ENCODE measurements at places on chromosomes 5 and 9.

DNA sequence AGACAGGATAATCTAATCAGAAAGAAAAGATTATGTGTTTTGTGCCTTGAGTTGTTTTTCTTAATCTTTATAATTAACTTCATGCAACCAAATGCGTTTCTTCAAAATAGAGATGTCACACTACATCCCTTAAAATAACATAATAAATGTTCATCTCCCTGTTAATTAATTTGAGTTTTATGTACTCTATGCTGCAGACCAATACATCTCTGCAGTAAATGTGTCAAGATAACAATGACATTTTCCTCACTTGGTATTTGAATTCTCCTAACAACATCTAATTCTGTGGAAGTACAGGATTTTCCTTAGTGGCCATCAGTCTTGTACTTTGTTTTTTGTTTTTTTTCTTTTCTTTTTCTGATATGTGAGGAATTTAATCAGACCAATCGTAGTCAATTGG is 279.2 kb upstream of the TYRP1 start:
- DNase-seq = no peak

DNA sequence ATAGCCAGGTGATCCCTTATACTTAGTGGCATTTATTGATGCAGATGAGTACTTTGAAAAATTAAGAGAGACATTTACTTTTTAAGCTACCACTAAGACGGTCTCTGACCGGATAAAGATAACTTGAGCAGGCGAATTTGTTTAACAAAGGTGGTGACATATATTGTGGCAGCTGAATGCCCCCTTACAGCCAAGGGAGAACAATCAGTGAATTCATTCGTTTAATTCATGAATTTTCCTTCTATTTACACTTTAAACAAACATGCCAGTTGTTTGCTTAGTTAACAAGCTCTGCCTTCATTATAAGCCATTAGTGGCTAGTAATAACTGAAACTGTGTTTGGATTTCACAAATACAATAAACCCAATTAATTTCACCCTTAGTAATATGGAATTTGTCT is 187.1 kb downstream of the AOPEP start:
- no peak for DNase-seq

DNA sequence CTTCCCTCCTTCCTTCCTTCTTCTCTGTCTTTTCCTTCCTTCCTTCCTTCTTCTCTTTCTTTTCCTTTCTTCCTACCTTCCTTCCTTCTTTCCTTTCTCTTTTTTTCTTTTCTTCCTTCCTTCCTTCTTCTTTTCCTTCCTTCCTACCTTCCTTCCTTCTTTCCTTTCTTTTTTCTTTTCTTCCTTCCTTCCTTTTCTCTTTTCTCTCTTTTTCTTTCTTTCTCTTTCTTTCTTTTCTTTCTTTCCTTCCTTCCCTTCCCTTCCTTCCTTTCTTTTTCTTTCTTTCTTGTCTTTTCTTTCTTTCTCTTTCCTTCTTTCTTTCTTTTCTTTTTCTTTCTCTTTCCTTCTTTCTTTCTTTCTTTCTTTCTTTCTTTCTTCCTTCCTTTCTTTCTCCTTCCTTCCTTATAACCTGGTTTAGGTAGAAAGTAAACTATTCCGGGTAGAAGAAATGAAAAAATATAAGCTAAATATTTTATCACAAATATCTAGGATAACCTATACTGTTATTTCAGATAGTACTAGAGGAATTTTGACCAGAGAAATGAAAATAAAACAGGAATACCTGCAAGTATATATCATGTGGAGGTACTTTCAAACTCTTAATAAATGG is 1741.8 kb upstream of the CDH9 start:
- DNase-seq = no peak

DNA sequence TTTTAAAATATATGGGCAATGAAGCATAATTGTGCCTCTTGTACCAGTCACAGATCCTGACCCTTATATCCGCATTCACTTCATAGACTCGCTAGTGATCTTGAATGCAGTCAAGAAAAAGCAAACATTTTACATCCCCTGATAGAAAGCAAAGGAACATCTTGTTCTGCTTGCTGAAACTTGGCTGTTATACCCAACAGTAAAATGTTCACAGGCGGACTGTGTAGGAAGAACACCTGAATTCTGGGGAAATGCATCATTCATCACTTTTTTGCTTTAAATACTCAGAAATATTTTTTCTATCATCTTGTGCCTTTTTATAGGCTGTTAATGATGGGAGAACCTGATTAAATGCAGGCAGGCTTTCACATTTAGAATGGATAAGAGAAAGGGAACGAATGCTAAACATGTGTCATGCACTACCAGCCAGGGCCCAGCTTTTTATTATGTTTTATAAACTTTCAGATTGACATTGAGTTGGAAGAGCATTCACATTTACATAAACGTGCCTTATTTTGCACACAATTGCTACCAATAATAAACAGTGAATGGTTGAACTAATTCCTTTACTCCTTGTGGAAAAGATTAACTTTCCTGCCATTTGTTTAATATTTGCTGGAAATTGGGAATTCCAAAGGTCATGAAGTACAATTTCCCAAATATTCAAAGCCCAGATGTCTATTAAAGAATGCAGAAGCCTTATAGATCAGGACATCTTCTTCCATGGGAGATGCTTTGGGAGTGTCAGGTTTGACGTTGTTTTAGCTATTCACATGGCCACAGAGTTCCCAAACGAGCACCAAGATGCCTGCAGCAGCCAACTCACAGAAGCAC is 756.2 kb downstream of the TLE1 start:
- DNase-seq = no peak

DNA sequence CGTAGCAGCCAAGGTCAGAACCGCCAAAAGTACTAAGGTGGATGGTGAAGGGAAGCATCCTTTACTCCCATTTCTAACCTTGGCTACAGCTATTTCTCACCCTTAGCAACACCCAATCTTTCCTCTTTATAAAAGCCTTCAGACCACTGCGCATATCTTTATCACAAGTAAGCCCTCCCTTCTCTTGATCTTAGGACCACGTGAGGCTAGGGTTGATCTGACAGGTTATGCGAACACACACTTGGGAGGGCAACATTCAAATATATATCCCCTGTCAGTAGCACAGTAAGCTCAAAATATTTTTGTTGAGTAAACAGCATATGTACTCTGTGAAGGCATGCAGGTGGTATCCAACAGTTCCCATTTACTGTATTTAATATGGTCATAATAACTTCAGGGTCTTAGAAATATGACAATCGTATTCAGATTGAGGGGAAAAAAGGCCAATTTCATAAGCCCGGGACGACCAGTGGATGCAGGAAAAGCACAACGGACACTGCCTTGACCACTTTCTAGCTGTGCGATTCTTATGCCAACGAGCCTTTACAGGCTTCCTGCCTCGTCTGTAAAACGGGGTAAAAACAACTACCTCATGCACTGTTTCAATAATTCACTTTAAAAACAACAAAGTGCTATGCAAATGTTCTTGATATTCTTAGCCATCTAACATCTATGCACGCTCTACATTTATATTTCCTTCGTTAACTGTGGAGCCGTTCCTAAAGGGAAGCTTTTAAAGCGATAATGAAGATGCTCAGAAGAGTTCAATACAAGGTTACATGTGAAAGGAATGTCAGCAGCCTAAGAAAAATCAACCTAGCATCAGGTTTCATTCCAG is 1.3 kb downstream of the ARSB start:
- no peak for DNase-seq

DNA sequence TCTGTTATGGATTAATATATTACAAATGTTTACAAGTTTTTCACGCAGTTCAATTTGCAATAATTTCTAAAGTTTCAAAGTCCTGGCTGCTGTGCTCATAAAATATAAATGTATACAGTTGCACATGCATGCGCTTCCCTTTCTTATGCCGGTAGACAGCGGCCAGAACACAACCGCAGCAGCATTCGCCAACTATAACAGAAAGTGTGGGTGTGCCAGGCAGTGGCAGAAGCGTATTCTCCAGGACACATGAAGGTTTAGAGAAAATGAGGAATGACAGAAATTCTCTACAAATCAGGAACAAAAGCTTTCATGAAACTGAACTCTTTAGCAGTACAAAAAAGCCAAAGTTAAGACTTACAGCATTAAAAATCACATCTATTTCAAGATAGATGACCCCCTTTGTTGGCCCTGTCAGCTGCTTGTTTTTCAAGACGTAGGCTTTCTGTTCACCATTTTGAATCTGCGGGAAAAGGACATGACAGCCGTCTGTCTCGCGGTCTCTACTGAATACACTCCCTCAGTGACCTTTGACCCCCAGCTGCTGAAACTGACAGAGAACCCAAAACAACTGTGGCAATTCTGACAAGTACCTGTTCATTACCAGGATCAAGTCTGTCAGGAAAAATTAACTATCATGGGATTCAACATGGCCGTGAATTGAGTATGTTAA is 252.2 kb downstream of the SLF1 start:
- no peak for DNase-seq

DNA sequence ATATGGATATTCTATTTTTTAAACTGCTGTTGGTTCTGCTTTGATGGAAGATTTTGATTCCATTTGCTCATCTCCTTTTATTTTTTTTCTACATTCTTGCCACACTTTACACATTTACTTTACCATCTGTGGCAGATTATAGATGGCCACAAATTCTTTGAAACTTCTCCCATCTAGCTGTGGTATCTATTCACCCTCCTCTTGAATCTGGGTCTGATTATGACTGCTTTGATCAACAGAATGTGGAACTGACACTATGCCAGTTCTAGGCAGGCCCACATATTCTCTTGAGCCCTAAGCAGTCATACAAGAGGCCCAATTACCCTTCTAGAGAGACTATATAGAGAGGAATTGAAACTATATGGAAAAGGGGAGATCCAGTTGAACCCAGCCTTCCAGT is 439.0 kb upstream of the PTGER4 start:
- DNase-seq = no peak

DNA sequence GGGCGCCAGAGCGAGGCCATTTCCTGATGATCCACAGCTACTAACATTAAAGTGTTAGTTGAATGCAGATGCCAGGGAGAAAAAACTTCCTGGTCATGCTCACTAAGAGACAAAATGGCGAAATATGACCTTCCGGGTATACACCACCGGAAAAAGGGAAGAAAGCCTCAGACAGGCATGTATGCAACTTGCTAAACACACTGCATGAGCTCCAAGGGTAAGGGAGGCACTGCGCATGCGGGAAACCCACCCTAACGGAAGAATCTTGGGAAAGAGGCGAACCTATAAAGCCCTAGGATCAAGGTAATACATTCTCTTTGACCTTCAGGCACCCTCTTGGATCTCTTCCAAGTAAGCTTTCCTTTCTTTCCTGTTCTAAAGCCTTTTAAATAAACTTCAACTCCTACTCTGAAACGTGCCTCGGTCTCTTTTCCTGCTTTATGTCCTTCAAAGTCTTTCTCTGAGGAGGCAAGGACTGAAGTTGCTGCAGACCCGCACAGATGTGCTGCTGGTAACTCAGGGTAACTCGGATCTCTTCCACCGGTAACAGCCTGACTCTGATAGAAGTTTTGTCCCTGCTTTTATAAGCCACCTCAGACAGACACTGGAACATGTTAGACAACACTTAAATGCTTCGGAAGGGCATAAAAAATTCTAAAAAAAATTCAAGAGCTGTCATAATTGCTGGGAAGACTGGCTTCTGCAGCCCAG is 64.9 kb downstream of the DTWD2 start:
- DNase-seq = no peak

DNA sequence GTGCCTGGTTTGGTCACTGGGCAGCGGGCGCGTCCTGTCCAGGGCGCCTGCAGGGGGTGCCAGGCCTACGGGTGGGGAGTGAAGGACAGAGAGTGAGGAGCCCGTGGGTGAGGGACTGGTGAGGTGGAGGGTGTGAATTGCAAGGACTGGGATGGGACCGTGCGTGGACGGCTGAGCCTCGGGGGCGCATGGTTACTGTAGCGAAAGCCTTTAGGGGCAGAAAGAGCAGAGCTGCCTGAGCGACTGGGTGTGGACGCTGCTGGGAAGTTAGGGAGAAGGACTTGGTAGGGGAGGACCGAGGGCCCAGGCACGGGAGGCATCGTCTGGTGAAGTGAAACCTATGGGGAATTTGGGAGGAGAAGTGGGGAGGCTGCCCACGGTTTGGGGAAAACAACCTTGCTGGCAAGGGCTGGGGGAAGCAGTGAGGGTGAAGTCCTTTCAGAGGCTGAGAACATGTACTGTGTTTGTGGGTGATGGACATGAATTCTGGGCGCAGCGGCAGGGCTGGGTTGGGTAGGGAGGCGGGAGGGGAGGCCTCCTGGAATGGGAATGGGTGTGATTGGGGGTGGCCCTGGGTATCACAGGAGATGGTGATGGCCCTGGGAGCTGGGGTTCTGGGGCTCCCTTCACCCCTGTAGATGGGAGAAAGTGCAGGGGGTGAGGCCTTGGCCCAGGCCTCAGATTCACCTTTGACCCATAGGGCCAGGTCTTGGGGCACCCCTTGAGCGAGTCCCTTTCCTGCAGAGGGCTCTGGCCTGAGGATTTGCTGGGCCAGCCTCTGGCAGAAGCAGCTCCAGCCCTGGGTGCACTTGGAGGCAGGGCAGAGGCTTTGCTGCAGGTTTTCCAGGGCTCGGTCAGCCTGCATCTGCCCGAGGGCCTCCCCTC is 1.7 kb upstream of the TOR4A start:
- DNase-seq = no peak

GRCh38 chr5:14506140-14506538 is 75.5 kb upstream of the OTULINL start:
- DNase-seq = no peak

DNA sequence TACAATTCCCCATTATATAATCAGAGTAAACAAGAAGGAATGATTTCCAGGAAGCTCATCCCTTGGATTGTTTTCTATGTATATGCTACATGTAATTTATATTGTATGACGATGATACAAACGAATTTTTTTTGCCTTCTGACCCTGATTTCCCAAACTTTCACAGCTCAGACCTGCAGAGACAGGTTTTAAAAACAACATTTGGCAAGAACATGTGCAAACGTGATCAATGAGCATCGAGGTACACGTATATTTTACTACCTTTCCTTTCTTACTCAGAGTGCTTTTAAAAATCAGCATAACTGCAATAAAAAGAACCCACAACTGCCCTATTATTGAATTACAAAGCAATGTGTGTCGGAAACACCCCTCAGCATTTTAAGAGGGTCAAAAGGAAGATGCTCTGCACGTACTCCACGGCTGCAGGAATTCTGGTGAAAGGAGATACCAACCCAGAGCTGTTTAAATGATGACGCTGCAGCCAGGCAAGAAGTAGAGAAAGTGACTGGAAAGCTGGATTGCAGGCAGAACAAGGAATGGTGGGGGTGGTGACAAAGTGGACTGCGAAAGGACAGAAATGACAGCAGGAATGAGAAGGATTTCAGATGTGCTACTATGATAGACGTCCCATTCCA is 533.5 kb downstream of the RAB3C start:
- no peak for DNase-seq

GRCh38 chr9:98811051-98811650 is 3.7 kb downstream of the GALNT12 start:
- DNase-seq = no peak

GRCh38 chr9:89919171-89919681 is 314.4 kb downstream of the GADD45G start:
- DNase-seq = peak; percentile 44

DNA sequence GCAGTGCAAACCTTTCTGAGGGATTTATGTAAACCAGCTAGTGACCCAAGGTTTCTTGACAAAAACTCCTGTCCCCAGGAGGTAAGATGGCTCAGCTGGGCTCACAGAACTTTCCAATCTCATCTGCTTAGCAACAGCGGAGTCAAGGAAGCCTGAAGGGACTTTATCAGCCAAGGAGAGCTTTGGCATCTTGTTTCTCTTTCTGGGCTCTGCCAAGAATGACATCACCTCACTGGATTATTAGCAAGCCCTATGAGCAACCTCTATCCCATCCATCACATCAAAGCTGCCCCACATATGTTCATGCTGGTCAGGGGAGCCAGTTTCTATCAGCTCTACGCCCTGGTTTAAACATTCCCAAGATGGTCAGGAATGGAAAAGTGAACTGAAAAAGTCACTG is 461.3 kb downstream of the ENC1 start:
- DNase-seq = no peak

Data from stimulated activated CD4-positive, alpha-beta T cell treated with anti-CD3 and anti-CD28 coated beads, Interleukin-2, amount 100 ng/mL, for 24 hours (primary cell).